ENCODE measurements at places on chromosomes 2 and 18.

DNA sequence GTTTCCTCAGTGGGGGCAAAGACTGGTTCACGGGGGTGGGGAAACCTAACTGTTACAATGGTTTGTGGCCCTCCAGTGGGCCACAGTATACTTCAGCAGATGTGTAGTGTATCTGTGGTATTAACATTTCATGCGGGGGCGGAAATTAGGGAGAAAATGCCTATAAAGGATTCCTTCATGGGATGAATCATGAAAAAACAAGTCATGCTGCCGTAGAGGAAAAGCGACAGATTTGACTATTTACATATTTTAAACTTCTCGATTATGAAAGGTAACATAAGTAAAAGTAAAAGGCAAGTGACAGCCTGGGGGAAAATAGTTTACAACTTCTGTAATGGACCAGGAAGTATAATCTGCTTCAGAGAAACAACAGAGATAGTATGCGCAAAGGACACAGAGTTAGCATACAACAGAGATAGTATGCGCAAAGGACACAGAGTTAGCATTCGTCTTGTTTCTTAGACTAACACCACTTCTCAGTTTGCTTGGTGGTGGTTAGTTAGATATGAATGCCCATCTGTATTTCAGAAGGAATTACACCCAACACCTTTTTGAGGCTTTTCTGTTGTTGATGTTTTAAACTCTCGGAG, 41.1 kb downstream of the MRPS9 start:
- no peak for DNase-seq

GRCh38 chr2:234240917-234241316, 190.4 kb downstream of the SPP2 start:
- no peak for DNase-seq

GRCh38 chr2:37766106-37766505, 94.7 kb upstream of the CDC42EP3 start:
- no peak for DNase-seq

- peak; percentile 60 for DNase-seq
Observed at GRCh38 chr18:79400591-79401381, 5.1 kb downstream of the NFATC1 start.

GRCh38 chr18:6009756-6010155, 114.4 kb upstream of the TMEM200C start:
- no peak for DNase-seq

DNA sequence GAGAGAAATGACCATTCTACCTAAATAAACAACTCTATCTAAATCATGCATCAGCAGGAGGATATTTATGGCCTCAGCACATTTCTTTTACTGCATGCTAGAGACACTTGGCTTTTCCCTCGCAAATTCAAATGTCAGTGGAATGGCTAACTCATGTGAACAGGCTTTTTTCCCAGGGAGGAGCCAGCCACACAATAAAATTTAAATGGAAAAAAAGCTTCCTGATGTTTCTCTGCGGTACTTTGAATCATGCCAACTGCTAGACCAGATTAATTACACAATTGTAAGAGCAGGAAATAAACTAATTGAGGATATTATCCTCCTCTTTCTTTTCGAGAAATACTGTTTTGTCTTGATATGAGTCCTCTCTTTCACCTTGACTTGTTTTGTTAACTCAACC, 676.3 kb downstream of the IRS1 start:
- DNase-seq = no peak

- DNase-seq = no peak
Observed at GRCh38 chr2:101985101-101985792, 6.5 kb upstream of the IL1R2 start.

GRCh38 chr2:214946949-214947348, 137.5 kb upstream of the BARD1 start:
- DNase-seq = no peak

DNA sequence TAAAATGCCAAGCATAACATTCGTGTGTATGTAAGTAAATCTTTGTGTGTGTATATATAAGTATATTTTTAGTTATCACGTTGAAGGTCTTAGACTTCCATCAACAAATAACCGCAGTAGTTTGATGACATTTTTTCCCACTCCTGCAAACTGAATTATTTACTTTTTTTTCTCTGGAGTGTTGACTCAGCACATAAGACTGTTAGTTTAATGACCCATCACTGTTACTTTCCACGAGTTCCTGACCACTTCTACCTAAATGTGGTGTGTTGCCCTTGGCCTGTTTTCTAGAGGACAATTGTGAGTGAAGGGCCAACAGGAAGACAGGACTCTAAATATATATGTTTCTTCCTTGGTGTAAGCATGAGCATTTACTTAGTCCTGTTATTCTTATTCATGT, 71.3 kb upstream of the TXNDC2 start:
- no peak for DNase-seq

GRCh38 chr2:154694881-154695280, 3.6 kb upstream of the KCNJ3 start:
- DNase-seq = no peak

GRCh38 chr18:75185460-75185859, 23.5 kb downstream of the PTGR3 start:
- DNase-seq = no peak

- no peak for DNase-seq
Observed at GRCh38 chr18:75472906-75473305, 45.4 kb upstream of the SMIM21 start.

GRCh38 chr2:239772721-239773120, 252.4 kb downstream of the NDUFA10 start:
- no peak for DNase-seq

- DNase-seq = peak; percentile 3
Observed at GRCh38 chr2:206688990-206689389, 29.2 kb downstream of the DYTN start.

DNA sequence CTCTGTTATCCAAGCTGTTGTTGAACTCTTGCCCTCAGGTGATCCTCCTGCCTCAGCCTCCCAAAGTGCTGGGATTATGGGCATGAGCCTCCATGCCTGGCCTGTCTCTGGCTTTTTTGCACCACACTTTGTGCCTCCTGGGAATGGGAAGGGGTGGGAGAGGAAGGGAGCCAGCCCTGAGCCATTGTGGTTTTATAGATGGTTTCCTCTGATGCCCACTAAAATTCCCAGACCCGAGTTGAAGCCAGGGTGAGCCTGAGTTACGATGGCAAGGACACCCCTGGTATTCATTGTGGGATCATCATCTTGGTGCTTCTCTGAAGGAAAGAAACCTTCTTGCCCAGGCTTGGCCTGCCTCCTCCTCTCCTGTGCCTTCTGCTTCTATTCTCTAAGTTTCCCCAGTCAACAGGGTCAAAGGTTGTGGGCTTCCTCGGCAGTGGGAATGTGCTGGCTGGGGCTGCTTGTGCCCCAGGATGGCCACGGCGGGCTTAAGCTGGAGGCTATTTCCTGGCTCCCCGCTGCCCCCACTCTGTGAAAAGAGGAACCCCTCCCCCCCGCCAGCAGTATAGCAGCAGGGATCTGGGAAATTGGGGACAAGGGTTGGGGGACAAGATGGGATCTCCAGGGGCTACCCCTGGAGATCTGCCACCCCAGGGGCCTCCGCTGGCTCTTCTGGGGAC, 106.2 kb downstream of the STPG4 start:
- no peak for DNase-seq

DNA sequence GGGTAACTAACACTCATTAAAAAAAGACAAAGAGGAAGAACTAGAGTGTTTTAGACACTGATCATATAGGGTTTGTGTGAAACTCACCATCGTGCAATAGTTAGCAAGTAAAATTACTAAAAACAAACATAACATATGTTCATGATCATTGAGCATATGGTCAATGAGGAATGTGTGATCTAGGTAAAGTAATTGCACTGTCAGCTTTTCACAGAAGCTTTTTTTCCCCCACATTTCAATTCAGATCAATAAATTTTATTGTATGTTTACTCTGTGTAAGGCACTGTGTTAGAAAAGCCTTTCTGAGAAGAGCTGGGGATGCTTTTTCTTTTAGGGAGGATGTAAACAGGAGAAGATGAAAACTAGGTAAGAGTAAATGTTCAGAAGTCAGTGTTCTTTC, 348.2 kb downstream of the LRP1B start:
- DNase-seq = no peak

GRCh38 chr2:232263295-232263694, 115.3 kb upstream of the ALPP start:
- no peak for DNase-seq

DNA sequence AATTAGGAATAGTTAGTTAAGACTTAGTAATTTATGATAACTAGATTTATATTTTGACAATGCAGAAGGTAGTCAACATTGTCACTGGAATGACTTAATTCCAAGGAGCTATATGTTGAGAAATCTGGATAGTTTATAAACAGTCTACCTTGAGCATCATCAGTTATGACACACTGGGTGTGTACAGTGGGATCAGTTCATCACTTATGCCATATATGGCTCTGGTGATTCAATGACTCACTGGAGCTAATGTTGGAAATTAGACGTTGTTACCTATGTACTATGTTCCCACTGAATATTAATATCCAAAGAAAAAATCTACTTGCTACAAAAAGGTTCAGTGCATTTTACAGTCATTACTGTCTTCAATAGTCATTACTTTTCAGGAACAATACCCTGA, 34.0 kb upstream of the ITPRID2 start:
- DNase-seq = no peak

DNA sequence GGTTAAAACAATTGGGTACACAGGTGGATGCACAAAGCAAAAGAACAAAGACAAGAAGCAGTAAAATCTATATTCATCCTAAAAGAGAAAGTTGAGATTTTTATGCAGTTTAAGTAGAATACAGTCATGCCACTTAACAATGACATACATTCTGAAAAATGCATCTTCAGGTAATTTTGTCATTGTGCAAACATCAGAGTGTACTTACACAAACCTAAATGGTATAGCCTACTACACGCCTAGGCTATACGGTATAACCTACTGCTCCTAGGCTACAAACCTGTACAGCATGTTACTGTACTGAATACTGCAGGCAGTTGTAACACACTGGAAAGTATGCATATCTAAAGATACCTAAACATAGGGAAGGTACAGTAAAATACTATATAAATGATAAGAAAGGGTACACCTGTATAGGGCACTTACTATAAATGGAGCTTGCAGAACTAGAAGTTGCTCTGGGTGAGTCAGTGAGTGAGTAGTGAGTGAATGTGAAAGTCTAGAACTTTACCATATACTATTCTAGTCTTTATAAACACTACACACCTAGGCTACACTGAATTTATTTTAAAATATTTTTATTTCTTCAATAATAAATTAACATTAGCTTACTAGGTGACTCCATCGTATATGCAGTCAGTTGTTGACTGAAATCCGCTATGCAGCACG, 132.9 kb downstream of the BARD1 start:
- DNase-seq = no peak

- no peak for DNase-seq
Observed at GRCh38 chr2:73703675-73704074, 33.5 kb downstream of the TPRKB start.

GRCh38 chr2:45190481-45190942, 181.3 kb upstream of the SIX2 start:
- no peak for DNase-seq

DNA sequence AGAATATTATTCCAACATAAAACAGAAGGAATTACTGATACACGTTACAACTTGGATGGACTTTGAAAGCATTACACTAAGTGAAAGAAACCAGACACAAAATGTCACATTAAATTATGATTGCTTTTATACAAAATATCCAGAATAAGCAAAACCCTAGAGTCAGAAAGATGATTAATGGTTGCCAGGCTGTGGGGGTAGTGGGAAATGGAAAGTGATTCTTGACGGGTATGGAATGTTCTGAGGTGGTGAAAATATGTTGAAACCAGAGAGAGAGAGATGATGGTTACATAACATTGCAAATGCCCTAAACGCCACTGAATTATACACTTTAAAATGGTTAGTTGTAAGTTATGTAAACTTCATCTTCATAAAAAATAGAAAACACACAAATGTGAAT, 1057.2 kb upstream of the TMEFF2 start:
- DNase-seq = no peak

- no peak for DNase-seq
Observed at GRCh38 chr2:29520001-29520400, 401.4 kb downstream of the ALK start.

- DNase-seq = no peak
Observed at GRCh38 chr2:123514613-123515207, 510.4 kb upstream of the CNTNAP5 start.

DNA sequence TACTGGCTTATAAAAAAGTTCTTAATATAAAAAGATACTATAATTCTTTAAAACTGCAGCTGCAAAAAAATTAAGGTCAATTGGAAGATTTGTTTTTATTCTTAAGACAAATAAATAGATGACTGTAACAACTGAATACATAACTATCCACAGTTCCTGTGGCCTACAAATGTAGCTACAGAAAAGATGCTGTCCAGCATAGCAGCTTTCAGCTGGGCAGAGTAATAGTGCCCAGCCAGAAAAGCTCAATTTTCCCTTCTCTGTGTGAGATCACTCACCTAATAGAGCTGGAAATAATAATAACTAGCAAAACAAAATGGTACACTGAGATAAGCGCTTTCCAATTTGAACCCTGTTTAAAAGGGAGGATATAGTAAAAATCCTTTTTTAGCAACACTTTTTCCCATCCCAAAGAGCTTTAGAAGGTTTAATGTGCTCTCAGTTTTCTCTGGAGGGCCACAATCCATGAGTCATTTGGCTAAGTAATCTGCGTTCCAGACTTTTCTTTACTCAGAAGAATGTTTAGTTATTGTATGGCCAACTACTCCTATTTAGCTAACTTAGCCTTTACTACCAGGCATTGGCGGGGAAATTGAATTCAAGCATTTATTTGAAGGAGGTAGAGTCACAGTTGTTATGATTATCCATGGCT, 158.1 kb upstream of the SLC39A10 start:
- DNase-seq = no peak

DNA sequence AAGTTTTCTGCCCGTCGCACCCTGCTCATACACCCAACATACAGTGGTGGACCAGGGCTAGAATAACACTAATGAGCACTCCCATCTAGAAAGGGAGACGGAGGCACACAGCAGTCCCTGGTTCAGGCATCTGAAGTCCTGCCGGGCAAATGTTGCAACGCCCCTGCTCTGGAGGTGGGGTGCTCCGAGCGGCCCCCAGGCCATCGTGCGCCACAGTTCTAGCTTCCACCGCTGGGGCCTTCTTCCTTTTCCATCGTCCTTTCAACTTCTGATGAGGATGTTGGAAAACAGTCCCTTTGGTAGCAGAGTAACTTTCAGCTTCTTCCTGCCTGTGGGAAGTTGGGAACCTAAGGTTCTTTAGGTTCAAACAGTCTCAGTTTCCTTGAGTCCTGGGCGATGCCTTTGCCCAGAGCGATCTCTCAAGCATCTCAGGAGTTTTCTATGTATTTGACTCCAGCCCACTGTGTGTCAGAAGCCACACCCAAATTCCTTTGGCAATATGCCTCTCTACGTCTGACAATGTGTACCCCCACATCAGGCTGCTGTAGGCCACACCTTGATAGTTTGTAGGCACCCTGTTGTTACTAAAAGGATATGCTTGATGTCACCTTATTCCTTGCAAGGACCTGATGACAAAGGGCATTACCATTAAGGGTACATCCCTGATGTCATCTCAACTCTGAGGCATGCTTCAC, 258.8 kb downstream of the GLI2 start:
- no peak for DNase-seq

GRCh38 chr2:71154798-71155197, 24.4 kb downstream of the MPHOSPH10 start:
- DNase-seq = peak; percentile 53
